ENCODE measurements at places on chromosomes 5 and 9.
A peak's percentile ranks its signal among the peaks of the same experiment; 100 is the strongest.

DNA sequence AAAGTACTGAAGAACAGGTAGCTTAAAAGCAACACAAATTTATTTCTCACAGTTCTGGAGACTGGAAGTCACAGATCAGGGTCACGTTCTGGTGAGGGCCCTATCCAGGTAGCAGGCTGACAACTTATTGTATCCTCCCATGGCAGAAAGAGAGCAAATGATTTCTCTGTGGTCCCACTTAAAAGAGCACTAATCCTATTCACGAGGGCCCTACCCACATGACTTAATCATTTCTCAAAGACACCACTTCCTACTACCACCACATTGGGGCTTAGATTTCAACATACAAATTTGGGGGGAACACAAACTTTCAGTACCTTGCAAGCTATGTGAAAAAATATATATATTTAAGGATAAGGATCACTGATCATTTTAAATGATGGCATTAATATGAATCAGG, 75.8 kb upstream of the PPP1R2B start:
- no peak for DNase-seq

DNA sequence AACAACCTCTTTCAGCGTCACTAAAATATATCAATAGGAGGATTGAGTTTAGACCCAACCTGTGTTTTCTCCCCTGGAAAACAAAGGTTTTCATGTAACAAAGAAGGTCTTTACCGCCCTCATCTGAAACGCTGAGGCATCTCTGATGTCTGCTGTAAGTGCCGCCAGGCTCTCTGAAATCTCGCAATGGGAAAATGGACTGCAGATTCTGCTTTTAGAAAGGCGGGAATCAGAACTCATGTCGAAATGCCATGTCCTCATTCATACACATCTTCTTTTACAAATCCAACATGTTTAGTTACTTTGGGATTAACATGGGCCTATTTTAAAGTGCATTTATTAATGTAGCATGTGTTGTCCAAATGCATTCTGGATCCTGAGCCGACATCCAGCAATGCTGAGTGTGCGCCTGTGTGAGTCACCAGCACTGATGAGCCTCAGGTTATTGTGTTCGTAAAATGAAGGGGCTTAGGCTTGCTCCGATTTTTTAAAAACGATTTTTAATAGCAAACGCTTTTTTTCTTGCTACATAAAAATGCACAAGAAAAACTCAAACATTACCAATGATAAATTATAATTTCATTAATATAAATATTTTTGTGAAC, 51.9 kb upstream of the PLEKHG4B start:
- no peak for DNase-seq

- DNase-seq, result no peak
Measured at GRCh38 chr9:21985964-21986667, 8.1 kb downstream of the CDKN2A start.

DNA sequence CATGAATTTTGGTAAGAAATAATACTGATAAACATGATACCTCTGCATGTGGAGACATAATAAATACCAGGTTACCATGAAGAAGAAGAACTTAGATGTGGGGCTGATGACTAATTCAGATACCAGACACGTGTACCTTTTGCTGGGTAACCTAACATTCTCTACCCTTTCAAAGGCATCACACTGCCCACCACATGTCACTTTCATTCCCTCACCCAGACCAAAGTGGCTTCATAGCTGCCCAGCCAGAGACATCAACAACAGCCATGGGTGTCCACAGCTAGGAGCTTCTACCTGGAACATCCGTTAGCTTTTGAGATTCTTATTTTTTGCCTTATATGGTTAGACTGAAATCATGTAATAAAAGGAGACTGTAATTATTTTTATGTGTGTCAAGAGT, 396.8 kb downstream of the MED10 start:
- DNase-seq, result no peak

- DNase-seq, result no peak
Measured at GRCh38 chr5:105536675-105537074, 1974.1 kb upstream of the NUDT12 start.

- DNase-seq, result peak; percentile 39
Measured at GRCh38 chr9:88106492-88106891, 31.8 kb downstream of the SPATA31C2 start.

- no peak for DNase-seq
Measured at GRCh38 chr5:8517456-8517855, 648.5 kb downstream of the MTRR start.

DNA sequence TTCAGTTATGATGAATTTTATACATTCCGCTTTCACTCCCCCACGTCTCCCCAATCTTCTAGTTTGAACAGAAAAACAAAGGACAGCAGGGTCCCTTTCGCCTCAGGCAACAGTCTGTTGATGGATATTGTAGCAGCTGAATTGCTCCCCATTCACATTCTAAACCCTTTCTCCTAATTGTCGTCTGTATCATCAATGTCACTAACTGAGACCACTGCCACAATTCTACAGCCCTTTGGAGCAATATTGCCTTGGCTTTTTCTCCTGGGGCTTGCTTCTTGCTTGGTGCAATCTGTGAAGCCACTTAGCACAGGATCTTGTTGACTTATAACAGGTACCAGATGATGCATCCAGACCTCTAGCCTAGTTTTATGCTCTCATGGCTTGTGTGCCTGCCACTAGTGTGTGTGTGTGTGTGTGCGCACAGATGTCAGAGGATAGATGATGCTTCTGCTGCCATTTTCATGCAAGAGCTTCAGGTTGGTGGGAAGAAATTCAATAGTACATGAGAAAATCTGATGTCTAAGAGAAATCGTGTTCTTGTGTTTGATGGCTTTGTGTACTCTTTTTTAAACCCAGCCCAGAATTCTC, 195.2 kb upstream of the ISL1 start:
- no peak for DNase-seq

DNA sequence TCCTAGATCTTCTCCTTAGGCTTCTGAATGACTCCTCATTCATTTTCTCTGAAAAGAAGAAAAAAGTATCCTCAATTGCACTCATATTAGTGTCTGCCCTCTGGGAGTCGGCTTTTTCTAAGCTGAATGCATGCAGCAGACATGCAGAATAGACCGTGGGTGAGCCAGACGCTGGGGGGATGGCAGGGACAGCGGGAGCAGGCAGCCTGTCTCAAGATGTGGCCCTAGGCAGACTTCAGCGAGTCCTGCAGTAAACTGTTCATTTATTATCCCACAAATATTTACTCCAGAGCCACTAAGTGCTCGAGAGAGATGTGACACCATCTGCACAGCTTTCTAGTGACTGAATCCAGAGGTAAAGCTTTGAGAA, 164.9 kb upstream of the RAI14 start:
- DNase-seq, result no peak

GRCh38 chr5:147882586-147883313, 4.2 kb downstream of the SCGB3A2 start:
- no peak for DNase-seq

GRCh38 chr5:99308131-99308530, 379.3 kb upstream of the CHD1 start:
- no peak for DNase-seq

- DNase-seq, result no peak
Measured at GRCh38 chr5:113864437-113864836, 350.9 kb downstream of the YTHDC2 start.

- no peak for DNase-seq
Measured at GRCh38 chr5:109170629-109171350, 239.0 kb downstream of the PJA2 start.

- DNase-seq, result no peak
Measured at GRCh38 chr5:178389026-178389729, 156.6 kb upstream of the PHYKPL start.

DNA sequence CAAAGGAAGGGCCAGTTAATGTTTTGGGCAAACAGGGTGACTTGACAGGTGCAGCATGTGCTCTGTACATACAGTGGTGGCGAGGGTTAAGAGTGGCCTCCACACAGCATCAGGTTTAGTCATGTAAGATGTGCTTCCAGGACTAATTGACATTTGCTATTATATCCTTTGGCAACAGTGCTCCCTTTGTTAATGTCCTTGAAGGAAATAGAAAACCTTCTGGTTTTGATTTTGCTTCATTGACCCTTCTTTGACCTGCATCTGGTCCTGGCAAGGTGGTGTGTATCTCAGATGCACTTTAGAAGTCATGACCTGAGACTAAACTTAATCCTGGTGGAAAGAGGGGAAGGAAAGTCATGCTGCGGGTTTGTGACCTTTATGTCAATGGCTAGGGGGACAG, 440.0 kb downstream of the ENC1 start:
- no peak for DNase-seq

DNA sequence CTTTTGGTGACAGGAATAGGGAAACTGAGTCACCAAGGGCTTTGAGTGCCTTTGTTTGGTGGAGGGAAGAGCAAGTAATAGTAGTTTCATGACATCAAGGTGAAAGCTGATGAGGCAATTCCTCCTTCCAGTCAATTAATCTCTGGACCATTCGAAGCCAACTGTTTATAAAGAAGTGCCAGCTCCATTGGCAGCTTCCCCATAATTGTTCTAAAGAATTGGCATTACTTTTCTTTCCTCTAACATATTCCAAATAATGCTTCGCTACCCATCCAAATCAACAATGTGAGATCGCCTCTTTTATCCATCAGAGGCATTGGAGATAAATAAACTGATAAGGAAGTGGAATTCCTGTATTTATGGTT, 132.4 kb downstream of the NPR3 start:
- DNase-seq, result no peak

DNA sequence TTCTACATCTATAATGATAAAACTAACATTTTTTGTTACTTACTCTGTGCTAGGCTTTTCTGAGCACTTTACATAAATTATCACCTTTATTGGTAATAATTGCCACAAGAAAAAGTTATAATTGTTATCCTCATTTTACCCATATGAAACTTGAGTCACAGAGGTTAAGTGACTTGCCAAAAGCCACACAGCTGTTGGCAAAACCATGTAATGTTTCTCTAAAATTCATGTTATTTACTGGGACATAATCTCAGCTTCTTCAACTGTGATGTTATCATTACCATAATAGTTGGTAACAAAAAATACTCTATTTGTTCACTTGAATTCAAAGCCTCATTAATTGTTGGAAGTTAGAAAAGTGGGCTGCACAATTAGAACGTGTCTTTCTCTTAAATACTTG, 437.3 kb downstream of the BRINP1 start:
- no peak for DNase-seq

- no peak for DNase-seq
Measured at GRCh38 chr9:118238139-118238538, 533.9 kb downstream of the TLR4 start.

GRCh38 chr9:113614843-113615648, 151.5 kb downstream of the RGS3 start:
- peak; percentile 65 for DNase-seq

GRCh38 chr9:133492061-133493021, 13.4 kb upstream of the SLC2A6 start:
- no peak for DNase-seq

GRCh38 chr9:98230789-98231188, 24.7 kb downstream of the TBC1D2 start:
- no peak for DNase-seq

- no peak for DNase-seq
Measured at GRCh38 chr5:385321-385720, 57.7 kb upstream of the EXOC3 start.

DNA sequence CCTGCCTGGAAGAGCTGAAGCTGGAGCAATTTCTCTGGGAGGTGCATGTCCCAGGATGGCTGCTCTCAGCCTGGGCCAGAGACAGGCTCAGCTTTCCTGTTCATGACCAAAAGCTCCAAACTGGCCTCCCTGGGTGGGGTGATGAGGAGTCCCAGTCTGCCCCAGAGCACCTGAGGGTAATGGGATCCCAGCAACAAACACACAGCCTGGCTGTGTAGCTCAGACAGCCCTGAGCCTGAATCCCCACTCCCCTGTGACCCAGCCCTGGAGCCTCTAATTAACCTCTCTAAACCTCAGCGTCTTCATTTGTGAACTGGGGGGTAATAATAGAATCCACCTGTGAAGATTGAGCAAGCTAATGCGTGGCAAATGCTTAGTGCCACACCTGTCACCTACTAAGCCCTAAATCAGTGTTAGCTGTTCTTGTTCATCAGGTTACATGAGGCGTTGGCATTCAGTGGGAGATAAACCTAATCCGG, 67.5 kb downstream of the HSPA4 start:
- no peak for DNase-seq

- no peak for DNase-seq
Measured at GRCh38 chr9:77291714-77292113, 114.4 kb downstream of the VPS13A start.
